ENCODE measurements at places on chromosomes 4 and X.

DNA sequence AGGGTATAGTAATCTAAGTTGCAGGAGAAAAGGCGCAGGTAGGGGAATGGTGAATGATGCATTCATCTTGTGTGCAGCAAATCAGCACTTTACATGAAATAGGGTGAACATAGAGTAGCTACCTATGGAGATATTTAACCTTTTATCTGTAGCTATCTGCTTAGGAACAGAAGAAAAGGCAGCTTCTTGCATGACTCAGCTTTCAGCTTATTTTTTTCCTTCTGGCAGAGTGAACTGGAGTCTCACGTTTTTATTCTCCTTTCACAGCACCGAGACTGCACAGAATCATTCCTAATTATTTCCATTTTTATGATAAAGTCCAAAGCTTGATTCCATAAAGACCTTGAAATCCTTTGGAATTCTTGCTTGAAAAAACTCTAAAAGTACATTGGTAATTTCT, 4.8 kb upstream of the SCOC start:
- DNase-seq = no peak

- peak; percentile 57 for DNase-seq
These were observed 42.9 kb downstream of the RBM47 start for GRCh38 chr4:40586729-40587128.

- peak; percentile 78 for DNase-seq
These were observed 63.1 kb downstream of the TSC22D3 start for GRCh38 chrX:107712231-107713202.

DNA sequence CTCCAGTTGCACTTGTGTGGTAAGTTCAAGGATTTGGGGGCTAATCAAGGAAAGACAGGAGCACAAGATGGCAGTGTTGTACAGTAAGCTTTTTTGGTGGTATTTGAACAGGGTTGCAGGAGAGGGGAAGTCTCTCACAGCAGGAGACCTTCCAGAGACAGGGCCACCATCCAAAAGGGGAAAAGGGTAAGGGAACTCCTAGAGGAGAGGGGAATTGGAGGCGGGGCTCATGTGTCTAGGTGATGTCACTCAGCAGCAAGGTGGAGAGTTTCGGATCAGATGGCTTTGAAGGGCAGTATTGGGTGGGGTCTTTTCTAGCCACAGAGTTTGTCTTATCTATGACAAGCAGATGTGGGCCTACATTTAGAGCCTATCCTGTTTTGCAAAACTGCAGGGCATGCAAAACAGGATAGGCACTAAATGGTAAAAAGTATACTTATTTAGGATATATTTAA, 13.4 kb upstream of the RNF175 start:
- DNase-seq = no peak

DNA sequence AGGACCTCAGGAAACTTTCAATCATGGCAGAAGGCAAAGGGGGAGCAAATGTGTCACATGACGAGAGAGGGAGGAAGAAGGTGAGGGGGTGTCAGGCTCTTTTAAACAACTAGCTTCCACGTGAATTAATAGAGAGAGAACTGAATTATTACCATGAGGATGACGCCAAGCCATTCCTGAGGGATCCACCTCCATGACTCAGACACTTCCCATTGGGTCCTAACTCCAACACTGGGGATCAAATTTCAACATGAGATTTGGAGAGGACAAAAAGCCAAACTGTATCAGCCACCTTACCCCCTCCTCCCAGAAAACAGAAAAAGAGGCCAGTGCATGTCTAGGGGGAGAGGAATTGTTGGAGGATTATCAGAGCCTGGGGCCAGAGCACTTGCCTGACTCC, 40.4 kb upstream of the LAS1L start:
- DNase-seq = no peak

- DNase-seq = no peak
These were observed 46.7 kb upstream of the PRDM8 start for GRCh38 chr4:80150387-80151180.

DNA sequence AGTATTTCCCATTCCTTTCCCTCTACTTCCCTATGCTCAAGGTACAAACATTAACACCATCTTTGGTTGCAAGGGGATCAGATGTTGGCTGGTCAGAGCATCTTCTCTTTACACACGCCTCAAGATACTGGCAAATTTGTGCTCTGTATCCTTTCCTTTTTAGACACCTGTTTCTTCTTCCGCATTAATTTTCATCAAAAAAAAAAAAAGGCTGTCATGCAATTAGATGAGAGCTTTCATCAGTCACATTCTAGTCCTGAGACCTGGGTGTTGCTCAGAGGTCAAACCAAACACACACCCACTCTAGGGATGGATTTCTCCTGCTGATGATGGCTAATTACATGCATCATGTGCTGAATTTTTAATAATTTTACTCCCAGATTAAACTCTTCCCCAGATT, 2.0 kb downstream of the RELL1 start:
- DNase-seq = no peak

DNA sequence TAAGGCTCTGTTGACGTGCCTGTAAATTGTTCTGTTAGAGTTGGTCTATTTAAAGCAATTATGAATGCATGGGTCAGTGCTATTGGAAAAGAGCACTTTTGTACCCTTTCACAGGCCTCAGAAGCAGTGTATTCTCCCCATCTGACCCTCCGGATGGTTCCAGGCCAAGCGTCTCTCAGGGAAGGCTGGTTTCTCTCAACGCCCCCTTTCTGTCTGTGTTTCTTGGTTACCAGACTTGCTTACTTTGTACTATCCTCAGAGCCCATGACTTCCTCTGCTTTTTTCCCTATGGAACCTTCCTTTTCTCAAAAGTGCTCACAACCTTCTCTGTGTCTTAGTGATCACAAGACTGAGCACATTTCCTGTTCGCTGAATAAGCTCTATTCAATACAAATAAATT, 559.3 kb upstream of the ZFP42 start:
- DNase-seq = no peak

- DNase-seq = no peak
These were observed 115.1 kb downstream of the SOWAHB start for GRCh38 chr4:76782837-76783236.

- DNase-seq = no peak
These were observed 11.7 kb upstream of the PITX2 start for GRCh38 chr4:110634350-110635162.

All from CD4-positive, alpha-beta T cell treated with Interferon alpha-2 for 1 hour (primary cell).